ENCODE measurements at places on chromosomes 13 and 19.

DNA sequence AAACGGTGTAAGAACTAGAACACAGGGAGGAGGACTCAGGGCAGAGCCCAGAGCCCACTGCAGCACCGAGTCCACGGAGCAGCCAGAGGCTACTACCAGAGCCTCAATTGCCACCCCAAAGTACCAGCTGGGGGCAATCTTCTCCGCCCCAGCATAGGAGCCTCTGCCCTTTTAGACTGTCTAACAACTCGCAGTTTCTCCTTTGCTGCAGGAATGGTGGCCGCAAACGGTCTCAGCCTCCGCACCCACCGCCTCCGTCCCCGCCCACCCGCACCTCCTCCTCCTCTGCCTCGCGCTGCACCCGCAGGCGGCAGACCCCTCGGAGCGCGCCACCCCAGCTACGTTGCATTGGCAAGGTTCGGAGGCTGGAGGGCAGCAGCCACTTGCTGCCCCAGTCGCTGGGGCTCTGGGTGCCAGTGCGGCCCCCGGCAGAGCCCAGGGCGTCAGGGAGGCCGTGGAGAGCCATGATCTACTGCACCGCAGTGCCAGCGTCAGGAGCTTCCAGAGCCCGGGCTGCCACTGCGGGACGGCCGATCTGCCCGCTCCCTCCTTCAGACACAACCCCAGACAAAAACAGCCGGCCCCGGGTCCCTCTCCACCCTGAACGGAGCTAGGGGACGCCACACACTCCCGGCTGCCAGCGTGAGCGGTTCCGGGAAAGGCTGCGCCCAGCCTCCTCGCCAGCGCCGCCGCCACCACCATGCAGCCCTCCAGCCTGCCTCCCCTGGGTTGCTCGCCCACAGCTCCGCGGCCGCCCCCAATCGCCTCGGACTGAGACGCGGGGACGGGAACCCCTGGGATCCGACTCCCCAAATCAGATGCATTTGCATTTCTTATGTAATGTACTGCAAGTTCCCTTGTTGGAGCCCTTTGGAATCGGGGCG is 1.8 kb downstream of the FGF14 start:
- DNase-seq, result peak; percentile 9

DNA sequence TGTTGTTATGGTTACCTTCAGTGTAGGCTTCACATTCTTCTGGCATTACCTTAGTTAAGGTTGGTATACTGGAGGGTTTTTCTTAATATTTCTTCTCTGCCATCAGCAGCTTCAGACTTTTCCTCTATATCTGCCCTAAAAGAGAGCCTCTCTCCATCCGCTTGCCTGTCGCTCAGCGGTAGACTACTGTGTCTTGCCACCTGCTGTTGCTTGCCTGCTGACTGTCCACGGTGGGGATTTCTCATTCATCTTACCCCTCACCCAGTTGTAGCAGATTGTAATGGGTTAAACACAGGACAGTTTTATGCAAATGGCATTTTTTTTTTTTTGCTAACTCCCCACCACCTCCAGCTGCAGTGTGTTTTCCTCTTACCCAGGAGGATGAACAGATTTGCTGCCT is 577.2 kb downstream of the SLITRK5 start:
- no peak for DNase-seq

DNA sequence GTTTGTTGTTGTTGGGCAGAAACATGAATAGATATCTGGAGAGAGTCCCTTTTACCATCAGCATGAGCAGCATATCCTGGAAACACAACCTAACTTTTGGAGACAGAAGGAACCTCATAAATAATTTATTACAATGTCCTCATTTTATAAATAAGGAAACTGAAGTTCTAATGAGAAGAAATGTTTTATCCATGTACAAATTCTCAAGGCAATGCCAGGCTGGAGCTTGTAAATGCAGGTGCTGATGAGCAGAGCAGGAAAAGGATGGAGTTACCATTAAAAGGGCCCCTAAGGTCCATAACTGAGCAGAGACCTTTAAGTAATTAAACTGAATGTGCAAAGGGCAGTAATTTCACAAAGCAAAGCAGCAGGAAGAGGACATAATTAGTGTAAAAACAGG is 17.3 kb downstream of the LCP1 start:
- no peak for DNase-seq

GRCh38 chr13:73107970-73108369 is 49.2 kb downstream of the KLF5 start:
- no peak for DNase-seq

DNA sequence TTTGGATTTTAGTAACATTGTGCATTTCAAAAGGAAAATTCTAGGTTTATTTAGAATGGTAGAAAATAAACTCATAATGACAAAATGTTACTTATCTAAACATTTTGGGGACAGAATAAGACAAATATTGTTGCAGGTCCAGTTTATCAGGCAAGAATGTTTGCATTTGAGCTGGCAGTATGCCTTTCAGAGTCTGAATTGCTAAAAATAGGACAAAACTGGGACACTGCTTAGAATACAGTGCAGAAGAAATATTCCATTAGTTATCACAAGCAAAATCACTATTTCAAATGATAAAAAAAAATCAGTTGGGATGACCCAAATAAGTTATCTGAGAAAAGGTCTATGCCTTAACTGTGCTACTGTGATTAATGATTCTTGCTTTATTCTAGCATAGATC is 870.3 kb upstream of the MIR17HG start:
- no peak for DNase-seq

DNA sequence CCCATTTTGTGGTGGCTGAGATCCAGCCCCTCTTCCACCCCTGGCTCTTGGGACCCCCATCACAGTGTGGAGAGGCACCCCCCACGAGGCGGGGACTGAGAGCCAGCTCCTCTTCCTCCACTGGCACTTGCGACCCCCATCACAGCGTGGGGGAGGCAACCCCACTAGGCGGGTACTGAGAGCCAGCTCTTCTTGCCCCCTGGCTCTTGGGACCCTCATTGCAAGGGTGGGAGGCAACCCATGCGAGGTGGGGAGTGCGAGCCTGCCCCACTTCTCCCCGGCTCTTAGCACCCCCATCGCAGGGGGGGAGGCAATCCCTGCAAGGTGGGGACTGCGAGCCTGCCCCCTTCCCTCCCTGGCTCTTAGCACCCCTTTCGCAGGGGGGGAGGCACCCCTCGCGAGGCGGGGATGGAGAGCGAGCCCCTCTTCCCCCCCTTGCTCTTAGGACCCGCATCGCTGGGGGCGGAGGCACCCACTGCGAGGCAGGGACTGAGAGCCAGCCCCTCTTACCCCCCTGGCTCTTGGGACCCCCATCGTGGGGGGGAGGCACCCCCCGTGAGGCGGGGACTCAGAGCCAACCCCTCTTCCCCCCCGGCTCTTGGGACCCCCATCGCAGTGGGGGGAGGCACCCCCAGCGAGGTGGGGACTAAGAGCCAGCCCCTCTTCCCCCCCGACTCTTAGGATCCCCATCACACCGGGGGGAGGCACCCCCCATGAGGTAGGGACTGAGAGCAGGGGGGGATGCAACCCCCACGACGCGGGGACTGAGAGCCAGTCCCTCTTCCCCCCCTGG is 364.6 kb upstream of the SPRY2 start:
- no peak for DNase-seq

DNA sequence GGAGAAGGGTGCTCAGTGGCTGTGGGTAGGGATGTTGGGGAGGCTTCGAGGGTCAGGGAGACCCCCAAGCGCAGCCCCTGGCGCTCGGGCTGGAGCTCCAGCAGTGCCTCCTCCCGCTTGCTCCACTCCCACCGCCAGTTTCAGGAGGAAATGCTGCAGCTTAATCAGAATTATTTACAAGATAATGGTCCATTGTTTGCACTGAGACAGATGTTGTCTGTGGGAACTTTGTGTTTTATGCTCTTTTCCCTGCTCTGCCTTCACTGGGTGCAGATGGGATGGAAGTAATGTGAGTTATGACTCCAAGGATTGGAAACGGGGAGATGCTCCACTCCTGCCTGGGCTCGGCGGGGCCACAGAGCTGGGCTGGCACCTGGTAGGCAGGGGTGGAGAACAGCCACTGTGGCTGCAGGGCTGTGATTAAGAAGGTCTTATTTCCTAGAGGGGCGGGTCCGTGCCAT is 192.4 kb downstream of the ZNF536 start:
- DNase-seq, result no peak

GRCh38 chr13:111923439-111923838 is 143.5 kb upstream of the SOX1 start:
- no peak for DNase-seq

GRCh38 chr13:41282129-41282571 is 18.8 kb upstream of the MTRF1 start:
- DNase-seq, result no peak

DNA sequence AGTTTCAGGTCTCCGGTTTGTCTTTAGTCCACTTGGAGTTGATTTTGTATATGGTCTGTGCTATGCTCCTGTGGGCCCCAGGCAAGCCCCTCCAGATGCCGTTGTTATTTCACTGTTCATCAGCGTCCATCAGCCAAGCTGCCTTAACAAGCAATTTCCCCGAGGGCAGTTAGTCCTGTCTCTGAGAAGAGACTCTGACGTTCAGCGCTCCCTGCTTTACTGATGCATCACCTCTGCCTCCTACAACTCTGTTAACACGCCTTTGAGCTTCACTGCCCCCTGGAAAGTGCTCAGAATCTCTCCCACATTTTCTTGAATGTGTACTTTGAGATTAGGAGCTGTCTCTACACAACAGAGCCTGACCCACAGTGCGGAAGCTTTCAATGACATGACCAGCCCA is 41.8 kb upstream of the UBAC2 start:
- no peak for DNase-seq

GRCh38 chr19:18278521-18279265 is 2.7 kb downstream of the JUND start:
- DNase-seq, result peak; percentile 61

- no peak for DNase-seq
Measured at GRCh38 chr19:13408889-13409518, 97.3 kb downstream of the CACNA1A start.

- DNase-seq, result no peak
Measured at GRCh38 chr19:970695-971094, 13.4 kb upstream of the WDR18 start.

- no peak for DNase-seq
Measured at GRCh38 chr19:19651076-19651475, 7.6 kb upstream of the GMIP start.

DNA sequence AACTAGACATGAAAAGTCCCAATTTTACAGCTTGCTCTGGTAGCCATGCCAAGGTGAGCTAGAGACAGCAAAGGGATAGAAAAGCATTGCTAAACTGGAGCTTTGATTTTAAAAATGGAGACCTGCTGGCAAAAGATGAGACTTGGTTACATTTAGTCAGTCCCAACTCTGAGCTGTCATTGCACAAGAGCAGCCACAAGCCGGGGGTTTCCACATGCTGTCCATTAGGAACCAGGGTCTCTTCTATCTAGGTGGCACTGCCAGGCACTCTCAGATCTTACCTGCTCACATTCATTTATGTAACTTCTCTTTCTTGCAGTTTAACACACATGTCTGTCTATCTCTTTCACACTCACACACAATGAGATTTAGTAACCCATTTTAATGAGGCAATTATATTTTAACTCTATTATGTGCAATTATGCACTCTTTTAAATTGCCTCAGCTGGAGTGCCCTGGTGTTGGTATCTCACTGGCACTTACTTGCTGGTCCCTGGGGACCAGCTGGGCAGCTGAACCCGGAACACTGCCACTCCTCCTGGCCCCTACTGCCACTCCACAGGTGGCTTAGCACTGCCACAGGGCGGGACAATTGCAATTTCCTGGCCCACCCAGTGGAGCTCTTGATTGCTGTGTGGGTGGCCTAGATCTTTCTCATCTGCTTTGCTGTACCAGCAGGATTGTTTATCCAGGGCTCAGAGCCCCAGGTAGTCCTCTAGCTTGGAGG is 112.5 kb downstream of the COG6 start:
- no peak for DNase-seq

- no peak for DNase-seq
Measured at GRCh38 chr13:81682081-81682630, 1341.2 kb upstream of the SPRY2 start.

DNA sequence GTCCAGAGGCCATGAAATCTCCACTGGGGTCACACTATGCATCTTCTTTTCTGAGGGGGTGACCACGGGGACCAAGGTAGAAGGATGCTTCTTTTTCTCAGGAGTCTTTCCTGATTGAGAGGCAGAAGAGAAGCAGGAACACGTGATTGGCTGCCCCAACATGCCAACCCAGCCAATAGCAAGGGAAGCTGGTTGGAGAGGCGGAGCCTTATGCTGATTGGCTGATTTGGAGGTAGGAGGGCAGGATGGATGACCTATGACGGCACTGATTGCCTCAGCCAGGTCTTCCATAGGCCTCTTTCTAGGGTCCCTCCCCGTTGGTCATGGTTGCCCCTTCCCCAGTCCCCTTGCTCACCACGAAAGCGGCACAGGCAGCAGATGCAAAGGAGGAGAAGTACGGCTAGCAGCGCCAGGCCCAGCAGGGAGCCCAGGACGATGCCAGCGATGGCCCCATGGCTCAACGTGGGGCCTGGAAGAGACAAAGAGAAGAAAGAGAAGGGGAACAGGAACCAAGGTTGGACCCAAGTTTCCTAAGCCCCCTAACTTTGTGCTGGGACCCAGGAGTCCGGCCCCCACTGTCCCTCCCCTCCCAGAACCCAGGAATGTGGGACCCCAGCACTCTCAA is 8.0 kb downstream of the VSIG10L start:
- DNase-seq, result no peak

DNA sequence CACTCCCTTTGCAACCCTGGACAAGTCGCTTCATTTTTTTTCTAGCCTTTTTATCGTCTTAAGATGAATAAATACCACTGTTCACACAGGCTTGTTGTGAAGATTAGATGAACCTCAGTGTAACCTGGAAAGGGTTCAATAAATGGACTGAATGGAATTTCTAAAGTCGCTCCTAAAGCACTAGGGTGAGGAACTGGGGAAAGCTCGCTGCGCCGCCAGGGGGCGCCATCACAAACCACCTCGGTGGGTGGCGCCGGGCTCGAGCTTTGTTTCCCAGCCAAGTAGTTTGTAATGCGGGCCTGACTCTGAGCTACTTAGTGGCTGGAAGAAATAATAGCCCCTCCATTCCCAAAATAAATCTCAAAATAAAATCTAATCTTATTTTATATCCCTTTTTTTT is 2.2 kb upstream of the CEACAM6 start:
- DNase-seq, result peak; percentile 65

DNA sequence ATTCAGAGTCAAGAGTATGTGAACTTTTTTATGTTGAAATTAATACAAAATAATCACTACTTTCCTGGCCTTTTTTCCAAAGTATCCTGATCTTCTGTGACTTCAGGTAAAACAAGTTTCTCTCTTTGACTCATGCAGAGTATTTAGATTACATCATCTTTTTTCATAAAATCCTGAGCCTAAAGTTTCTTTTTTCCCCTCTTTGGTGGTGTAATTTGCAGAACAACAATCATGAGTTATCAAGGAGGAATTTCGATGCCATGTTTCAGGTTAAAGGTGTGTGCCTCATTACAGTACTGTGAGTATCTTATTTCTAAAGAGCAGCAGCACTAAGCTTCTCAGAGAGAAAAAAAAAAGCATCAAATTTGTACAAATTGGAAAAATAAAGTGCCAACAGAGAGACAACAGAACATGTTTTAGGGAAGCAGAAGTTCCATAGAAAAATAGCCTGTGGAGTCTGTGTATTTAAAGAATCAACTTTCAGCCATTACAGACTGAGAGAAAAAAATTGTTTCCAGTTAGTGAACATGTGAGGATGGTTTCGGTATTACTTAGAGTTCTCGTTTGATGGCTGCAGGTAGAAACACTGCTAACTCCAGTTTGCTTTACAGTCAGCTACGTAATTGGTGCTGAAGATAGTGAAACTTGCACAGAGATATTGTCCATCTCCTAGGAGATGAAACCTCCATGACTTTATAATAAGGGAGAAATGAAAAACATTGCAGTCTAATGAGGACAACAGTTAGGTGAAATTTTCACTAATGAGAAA is 78.1 kb upstream of the PCDH9 start:
- DNase-seq, result no peak
